Camera-type eye (tissue), 1 donor: ENCODE measurements at places on chromosomes 2 and 18. TPM values are rescaled to one million over a fixed set of nuclear protein-coding genes. Genes with fewer than 3 reads are reported as not detected.

Gene UGT1A5
- 0.16 TPM for total RNA-seq

Gene DSC1
- 1.8 TPM for total RNA-seq

Gene ALK
- 9.5 TPM for total RNA-seq

Gene EIF4E2
- 46.7 TPM for total RNA-seq

Gene CFAP65
- total RNA-seq = not detected

Gene STEAP3
- 2.6 TPM for total RNA-seq

Gene SP140L
- total RNA-seq = 3.1 TPM

Gene RAD51AP2
- total RNA-seq = 0.27 TPM

Gene ASTL
- 0.49 TPM for total RNA-seq

Gene D2HGDH
- 27.2 TPM for total RNA-seq

Gene PSMD1
- total RNA-seq = 94.6 TPM

Gene SCN7A
- 19.0 TPM for total RNA-seq

Gene SLC23A3
- 1.3 TPM for total RNA-seq

Gene IL18R1
- 1.6 TPM for total RNA-seq

Gene AGPS
- total RNA-seq = 54.5 TPM

Gene CCDC85A
- total RNA-seq = 14.0 TPM

Gene TUBA3E
- total RNA-seq = not detected

Gene CYP26B1
- 12.8 TPM for total RNA-seq

Gene SRBD1
- 36.7 TPM for total RNA-seq

Gene C2orf66
- total RNA-seq = 0.55 TPM

Gene TUBB8B
- total RNA-seq = not detected

Gene TIMM21
- total RNA-seq = 47.2 TPM

Gene PPP1R1C
- total RNA-seq = 9.6 TPM

Gene HAAO
- 28.8 TPM for total RNA-seq

Gene UPP2
- total RNA-seq = 0.33 TPM

Gene TMEM247
- not detected for total RNA-seq

Gene CAPN13
- total RNA-seq = 2.5 TPM

Gene MGAT4A
- total RNA-seq = 38.6 TPM

Gene SERPINB3
- not detected for total RNA-seq

Gene C2orf80
- total RNA-seq = not detected

Gene NPPC
- 5.2 TPM for total RNA-seq

Gene WDCP
- total RNA-seq = 21.4 TPM

Gene TRABD2A
- 0.77 TPM for total RNA-seq

Gene ITGB6
- total RNA-seq = 12.7 TPM

Gene RAX
- total RNA-seq = 111 TPM

Gene CYP20A1
- total RNA-seq = 42.8 TPM

Gene TBR1
- total RNA-seq = 1.7 TPM

Gene ERFE
- 1.4 TPM for total RNA-seq

Gene DTNA
- total RNA-seq = 46.2 TPM

Gene RFX8
- 1.5 TPM for total RNA-seq

Gene MYO3B
- 9.1 TPM for total RNA-seq

Gene RAB27B
- 8.7 TPM for total RNA-seq

Gene EMILIN1
- 72.2 TPM for total RNA-seq

Gene MYL12B
- 150 TPM for total RNA-seq

Gene STPG4
- total RNA-seq = not detected

Gene MRO
- total RNA-seq = 1.3 TPM

Gene CDK5R2
- total RNA-seq = 16.2 TPM

Gene IL1R2
- 1.0 TPM for total RNA-seq

Gene ZC3H6
- 31.9 TPM for total RNA-seq

Gene FER1L5
- 0.60 TPM for total RNA-seq

Gene OSBPL1A
- total RNA-seq = 80.8 TPM

Gene COL3A1
- total RNA-seq = 7,166 TPM

Gene CYBRD1
- 119 TPM for total RNA-seq

Gene DNER
- 83.2 TPM for total RNA-seq

Gene UGT1A6
- 0.55 TPM for total RNA-seq

Gene ALPP
- total RNA-seq = not detected

Gene SMYD1
- 47.8 TPM for total RNA-seq

Gene IL1R1
- 19.4 TPM for total RNA-seq

Gene CIB4
- not detected for total RNA-seq
